Hematopoietic multipotent progenitor cell treated with erythropoietin and hydrocortisone succinate and interleukin-3 and kit ligand, for 8 days (in vitro differentiated cells): ENCODE measurements at places on chromosomes 6 and 20.

- DNase-seq, result no peak
Observed at GRCh38 chr20:46113113-46113470, 5.0 kb upstream of the CD40 start.

- DNase-seq, result no peak
Observed at GRCh38 chr20:59441860-59442810, 141.7 kb downstream of the EDN3 start.

DNA sequence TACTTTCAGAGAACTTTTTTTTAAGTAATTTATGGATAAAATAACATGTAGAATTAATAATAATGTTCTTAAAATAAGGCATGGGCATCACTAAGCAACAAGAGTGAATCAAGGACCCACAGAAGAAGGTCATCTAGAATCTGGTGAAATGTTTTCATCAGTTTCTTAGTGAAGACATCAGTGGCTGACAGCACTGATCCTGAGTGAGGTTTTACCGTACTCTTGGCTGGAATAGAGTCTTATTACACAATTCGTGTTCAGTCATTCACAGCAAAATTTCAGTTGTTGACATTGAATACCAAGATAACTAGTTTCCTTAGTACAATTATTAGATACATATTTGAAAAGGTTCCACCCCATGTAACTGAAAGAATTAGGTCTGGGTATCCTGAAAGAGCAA lies 140.4 kb downstream of the C6orf58 start:
- no peak for DNase-seq

DNA sequence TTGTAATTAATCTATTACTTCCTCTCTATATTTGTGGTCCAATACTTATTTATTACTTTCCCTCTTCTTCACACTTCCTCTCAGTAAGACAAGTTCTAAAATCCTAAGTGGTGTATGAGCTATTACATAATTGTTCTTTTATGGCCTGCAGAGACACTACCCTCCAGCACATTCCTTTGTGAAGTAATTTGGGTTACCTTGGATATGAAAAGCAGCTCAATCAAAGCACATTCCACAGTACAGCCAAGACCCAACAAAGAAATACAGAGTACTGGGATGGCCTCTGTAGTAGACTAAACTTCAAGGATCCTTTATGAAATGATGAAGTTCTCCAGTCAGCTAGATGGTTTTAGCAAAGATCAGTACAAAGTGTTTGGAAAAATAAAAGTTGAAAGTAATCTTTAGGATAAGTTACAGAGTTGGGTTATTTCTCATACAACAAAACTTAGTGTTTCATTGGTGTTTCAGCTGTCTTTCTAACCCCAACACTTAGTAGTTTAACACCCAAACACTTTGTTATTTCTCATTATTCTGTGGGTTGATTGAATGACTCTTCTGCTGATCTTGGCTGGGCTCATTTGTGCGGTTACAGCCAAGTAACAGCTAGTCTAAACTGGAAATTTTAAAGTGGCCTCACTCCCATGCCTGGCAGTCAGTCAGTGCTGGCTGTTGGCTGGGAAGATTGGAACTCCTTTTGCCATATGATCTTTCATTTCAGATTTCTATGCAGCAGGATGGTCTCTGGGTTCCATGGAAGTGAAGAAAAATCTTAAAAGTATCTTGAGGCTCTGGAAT lies 161.5 kb upstream of the POU3F2 start:
- DNase-seq, result no peak

DNA sequence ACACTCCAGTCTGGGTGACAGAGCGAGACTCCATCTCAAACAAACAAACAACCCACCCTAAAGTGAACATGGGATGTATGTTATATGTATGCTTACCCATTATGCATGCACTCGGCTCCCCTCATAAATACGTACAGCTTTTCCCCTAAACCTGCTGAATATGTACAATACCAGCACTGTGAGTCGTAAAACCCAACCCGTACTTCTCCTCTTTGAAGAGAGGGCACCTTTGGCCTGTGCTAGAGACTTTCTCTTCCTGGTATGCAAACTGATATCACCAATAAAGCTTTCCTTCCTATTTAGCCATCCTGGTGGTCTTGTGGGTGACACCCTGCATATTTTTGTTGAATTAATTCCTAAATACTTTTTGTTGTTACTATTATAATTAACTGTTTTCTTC lies 51.3 kb downstream of the VSTM2L start:
- no peak for DNase-seq
